ENCODE measurements at places on chromosomes 12 and 14.

GRCh38 chr12:19946550-19946949, 421.8 kb upstream of the PDE3A start:
- DNase-seq: peak; percentile 92

GRCh38 chr14:81485781-81486180, 47.9 kb downstream of the SEL1L start:
- DNase-seq: no peak

GRCh38 chr14:101707068-101707842, 54.3 kb upstream of the PPP2R5C start:
- DNase-seq: peak; percentile 74

DNA sequence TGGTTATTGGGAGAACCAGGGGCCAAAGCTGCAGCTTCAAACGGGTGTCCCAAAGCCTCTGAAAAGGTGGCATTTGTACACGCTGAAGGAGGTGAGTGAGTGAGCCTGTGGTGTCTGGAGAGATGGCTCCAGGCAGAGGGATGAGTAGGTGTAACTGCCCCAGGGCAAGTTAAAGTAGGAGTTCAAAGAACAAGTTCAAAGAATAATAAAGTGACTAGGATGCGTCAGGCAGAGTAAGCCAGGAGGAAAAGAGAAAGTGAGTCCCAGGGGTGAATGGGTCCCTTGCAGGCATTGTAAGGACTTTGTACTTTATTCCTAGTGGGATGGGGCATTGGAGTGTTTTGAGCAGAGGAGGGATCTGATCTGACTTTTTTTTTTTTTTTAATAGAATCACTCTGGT, 201.4 kb upstream of the PWP1 start:
- no peak for DNase-seq

- no peak for DNase-seq
Measured at GRCh38 chr14:51086044-51086443, 8.9 kb downstream of the TRIM9 start.

All from glomerular endothelial cell (primary cell).